ENCODE measurements at places on chromosomes 6 and 20.

- DNase-seq, result no peak
Measured at GRCh38 chr6:133958791-133959190, 5.8 kb downstream of the TBPL1 start.

- no peak for DNase-seq
Measured at GRCh38 chr6:139962654-139963347, 588.4 kb upstream of the CITED2 start.

DNA sequence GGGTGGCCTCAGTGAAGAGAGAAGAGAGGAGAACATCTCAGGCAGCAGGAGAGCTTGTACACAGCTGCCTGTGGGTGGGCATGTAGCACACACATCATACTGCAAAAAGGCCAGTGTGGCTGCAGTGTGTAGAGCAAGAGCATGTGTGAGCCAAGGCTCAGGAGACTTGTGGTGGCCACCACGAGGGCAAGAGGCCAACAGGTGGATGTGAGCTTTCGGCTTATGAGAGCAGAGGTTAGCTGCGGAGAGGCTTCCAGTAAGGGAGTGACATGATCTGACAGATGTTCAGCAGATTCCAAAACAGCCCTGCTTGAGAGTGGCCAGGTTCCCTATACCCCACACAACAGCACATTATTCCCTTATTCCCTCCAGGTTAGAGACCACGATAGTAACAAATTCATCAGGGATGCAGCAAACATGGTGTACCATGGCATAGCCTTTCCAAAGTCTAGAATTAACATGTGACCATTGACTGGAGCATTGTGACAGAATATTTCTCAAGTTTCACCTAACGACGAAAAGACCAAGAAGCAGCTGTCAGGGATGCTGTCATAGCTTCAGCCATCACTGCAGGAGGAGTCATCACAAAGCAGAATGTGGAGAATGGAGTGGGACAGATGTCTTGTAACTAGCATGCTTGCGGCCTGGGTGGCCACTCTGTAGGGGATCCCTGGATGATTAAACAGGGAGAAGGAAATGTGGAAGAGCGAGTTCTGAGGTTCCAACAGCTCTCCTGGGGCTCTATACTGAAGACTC is 23.1 kb downstream of the HM13 start:
- DNase-seq, result no peak

DNA sequence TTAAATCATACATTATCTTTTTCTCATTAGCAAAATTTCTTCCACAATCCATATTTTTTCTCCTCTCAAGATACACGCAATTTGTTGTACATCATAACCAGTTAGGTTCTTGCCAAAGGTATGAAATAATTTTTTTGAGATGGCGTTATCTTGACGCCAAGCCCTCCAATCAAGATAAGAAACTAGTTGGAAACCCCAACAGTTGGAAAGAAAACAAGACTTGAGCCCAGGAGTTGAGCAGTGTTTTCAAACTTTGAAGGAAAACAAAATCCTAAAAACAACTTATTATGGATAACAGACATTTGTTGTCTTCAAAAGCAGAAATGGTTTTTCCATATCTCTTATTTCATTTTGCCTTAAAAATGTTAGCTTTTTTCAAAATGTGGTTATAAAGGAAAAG is 184.8 kb downstream of the SLC24A3 start:
- DNase-seq, result no peak

GRCh38 chr20:20892328-20892727 is 179.9 kb upstream of the RALGAPA2 start:
- no peak for DNase-seq

- DNase-seq, result no peak
Measured at GRCh38 chr6:102950967-102951366, 1557.5 kb downstream of the GRIK2 start.

- peak; percentile 92 for DNase-seq
Measured at GRCh38 chr6:18308070-18308735, 43.9 kb upstream of the DEK start.

- no peak for DNase-seq
Measured at GRCh38 chr20:47733892-47734291, 51.4 kb downstream of the SULF2 start.

- DNase-seq, result peak; percentile 73
Measured at GRCh38 chr6:1952740-1953360, 292.6 kb downstream of the GMDS start.

- no peak for DNase-seq
Measured at GRCh38 chr6:52749556-52750152, 13.6 kb downstream of the GSTA2 start.

DNA sequence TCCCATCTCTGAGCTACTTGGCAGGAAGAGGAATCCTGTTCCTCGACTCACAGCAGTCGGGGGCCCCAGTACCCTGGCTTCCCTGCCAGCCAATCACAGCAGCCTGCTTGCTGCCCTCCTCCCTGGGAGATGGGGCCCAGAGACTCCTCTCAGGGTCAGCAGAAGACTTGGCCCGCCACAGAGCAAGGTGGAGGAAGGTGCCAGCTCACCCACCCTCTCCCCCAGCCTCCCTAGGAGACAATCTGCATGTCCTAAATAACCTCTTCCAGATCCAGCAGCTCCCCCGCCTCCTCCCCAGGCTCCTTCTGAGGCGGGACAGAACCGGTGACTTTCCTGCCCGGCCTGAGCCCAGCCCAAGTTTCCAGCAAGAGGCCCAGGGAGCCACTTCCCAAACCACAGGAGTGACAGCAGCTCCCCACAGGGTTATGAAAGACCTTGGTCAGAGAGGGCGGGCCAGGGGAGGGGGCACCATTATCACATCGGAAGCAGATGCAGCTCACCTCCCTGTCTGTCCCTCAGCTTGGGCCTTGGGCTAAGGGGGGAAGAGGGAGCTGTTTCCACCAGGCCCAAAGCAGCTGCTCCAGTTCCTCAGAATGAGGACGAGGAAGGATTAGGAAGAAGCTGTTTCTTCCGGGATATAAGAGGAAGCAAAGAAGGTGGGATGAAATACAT is 2.3 kb downstream of the CCND3 start:
- DNase-seq, result peak; percentile 62

GRCh38 chr20:37838769-37839431 is 64.0 kb upstream of the VSTM2L start:
- DNase-seq, result no peak

DNA sequence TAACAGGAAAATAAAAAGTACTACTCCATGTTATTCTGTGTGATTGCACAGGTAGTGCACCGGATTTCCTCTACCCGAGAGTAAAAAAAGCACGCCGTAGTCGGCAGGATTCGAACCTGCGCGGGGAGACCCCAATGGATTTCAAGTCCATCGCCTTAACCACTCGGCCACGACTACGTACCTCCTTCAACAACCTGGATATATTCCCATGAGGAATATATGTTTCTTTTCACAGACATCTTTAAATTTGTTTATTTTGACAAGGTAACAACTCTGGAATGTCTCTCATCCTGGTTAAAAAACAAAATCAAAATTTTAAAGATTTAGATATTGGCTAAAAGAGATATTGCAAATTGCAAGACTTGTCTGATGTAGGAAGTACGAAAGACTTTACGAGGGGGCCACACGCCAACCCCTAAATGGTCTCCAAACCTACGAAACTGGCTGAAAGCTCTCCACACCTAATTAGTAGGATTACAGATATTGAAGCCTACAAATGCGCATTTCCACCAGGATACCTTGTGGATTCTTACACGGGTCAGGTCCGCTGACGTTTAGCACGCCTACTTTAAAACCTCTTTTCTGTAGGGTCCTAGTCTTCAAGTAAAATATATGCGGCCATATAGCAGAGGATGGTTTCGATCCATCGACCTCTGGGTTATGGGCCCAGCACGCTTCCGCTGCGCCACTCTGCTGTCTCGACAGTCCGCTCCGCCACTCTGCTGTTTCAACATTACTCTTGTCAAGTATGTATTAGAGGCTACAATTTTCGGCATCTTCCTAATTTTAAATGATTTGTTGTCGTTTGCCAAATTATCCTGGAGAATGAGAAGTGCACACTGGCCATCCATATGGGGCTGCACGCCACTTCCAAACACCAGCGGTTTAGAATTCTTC is 52.2 kb upstream of the BTN3A2 start:
- peak; percentile 91 for DNase-seq

DNA sequence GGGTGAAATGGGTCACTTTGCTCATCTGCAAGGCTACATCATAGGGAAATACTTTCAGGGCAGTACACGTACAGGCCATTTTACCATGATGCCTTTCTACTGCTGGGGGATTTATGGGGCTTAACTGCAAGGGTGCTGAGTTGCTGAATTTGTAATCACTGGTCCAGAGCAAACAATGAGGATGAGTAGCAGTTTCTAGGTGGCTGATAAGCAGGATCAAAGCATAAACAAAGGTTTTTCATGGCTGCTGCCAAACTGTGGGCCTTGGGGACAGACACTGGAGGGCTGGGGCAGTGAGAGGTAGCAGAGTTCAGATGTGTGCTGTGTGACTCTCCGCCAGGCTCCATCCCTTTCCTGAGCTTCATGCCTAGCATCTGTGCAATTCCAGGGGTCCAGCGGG is 68.3 kb downstream of the CNBD2 start:
- no peak for DNase-seq

DNA sequence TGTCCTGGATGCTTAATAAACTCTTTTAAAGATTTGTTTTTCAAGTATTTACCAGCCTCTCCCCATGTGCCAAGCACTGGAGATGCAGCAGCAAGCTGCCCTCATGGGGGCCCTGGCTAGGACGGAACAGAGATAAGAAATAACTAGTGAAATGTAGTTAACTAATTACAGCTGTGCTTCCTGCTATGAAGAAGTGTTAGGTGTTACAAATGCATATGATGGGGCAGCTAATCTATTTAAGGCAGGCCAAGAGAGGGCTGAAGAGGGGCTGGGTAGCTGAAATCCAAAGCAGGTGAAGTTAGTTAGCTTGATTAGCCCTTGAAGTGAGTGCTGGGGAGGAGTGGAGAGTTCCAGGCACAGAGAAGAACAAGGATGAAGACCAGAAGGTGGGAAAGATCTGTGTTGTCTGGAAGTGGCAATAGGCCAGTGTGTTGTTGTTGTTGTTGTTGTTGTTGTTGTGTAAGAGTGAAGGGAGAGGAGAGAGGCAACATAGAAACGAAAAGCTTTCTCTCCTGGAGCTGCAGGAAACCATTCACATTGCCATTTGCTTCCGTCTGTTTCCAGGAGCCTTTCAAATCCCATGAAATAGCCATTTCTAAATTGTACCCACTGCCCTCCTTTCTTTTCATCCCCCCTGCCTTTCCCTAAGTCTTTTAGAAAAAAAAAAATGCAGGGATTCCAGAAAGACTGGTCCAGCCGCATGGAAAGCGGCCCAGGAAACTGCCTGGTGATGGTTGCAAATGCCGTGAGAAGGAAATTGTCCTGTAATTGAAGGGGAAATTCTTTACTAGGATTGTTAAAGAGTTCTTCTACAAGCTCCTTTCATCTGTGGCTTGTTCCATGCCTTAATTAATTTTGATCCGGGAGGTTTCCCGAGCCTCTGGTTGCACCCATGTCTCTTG is 119.6 kb downstream of the TFAP2C start:
- no peak for DNase-seq

DNA sequence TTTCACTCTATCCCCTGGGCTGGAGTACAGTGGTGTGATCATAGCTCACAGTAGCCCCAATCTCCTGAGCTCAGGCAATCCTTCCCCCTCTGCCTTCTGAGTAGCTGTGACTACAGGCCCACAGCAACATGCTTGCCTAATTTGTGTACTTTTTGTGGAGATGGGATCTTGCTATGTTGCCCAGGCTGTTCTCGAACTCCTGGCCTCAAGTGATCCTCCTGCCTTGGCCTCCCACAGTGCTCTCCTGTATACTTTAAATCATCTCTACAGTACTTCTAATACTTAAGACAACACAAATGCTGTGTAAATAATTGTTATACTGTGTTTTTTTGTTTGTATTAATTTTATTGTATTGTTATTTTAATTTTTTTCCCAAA is 39.7 kb upstream of the FAM50B start:
- no peak for DNase-seq

DNA sequence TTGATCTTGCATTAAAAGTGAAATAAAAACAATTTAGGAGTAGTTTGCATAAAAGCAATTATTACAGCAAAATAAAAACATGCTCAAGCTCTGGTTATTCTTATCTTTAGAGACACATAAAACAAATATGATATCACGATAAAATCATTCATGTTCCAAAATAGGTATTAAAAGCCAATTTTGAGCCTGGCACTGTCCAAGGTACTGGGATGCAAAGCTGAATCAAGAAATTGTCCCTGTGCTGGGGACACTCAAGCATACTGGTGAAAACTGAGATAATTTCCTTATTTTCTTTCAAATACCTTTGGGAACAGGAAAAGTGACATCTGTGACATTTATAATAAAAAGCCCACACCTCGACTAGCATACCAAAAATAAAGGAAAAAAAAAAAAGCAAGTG is 931 bp upstream of the MTCL3 start:
- DNase-seq, result no peak

DNA sequence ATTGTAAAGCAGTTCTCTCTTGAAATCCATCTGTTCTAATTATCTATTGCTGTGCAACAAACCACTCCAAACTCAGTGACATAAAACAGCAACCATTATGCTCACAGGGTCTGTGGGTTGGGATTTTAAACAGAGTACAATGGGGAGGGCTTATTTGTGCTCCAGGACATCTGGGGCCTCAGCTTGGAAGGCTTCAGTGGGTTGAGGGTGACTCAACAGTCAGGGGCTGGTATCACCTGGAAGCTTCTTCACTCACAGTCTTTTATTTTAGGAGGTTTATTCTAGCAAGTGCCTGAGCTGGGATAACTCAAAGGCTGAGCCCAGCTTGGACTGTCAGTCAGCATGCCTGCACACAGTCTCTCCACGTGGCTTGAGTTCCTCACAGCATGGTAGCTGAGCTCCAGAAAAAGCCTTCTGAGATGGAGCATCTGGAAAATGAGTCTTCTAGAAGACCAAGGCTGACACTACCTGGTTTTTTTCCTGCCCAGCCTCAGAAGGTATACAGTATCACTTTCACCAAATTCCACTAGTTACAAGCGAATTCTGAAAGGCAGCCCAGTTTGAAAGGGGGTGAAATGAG is 234.6 kb upstream of the ID4 start:
- DNase-seq, result no peak

- no peak for DNase-seq
Measured at GRCh38 chr6:117149324-117149723, 116.0 kb upstream of the VGLL2 start.

- DNase-seq, result no peak
Measured at GRCh38 chr6:126182650-126183311, 157.1 kb upstream of the CENPW start.

DNA sequence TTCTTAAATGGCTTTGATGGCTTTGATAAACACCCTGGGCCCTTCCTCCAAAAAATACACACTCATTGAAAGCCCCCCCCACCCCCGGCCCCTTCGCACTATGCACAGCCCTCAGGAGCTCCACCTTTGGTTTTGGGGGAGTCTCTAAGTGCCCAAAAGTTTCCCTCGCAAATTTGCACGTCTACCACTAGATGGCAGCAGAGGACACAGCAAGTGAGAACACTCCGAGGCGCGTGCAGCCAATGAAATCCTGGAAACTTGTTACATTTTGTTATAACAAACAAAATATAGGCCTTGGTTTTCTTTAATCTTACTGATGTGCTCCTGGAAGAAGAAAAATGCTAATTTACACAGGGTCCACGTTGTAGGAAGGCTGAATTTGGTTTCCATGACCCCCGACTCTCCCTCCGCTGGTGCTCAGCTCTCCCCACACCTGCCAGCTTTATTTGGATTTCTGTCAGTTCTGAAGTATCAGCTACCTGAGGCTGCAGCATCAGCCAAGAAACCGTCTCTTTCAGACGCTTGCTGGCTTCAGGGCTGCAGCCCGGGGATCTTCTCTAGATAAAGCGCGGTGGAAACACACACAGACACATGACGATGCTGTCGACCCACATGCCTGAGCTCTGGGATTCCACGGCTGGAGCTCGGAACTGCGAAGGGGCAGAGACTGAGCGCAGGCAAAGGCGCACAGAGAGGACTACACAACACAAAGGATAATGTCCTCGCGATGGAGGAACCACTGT is 148.3 kb upstream of the RPS6KA2 start:
- peak; percentile 72 for DNase-seq

- DNase-seq, result no peak
Measured at GRCh38 chr6:150710236-150710635, 110.6 kb downstream of the PLEKHG1 start.
